ENCODE measurements at places on chromosomes 12 and 14.
A peak's percentile ranks its signal among the peaks of the same experiment; 100 is the strongest.

DNA sequence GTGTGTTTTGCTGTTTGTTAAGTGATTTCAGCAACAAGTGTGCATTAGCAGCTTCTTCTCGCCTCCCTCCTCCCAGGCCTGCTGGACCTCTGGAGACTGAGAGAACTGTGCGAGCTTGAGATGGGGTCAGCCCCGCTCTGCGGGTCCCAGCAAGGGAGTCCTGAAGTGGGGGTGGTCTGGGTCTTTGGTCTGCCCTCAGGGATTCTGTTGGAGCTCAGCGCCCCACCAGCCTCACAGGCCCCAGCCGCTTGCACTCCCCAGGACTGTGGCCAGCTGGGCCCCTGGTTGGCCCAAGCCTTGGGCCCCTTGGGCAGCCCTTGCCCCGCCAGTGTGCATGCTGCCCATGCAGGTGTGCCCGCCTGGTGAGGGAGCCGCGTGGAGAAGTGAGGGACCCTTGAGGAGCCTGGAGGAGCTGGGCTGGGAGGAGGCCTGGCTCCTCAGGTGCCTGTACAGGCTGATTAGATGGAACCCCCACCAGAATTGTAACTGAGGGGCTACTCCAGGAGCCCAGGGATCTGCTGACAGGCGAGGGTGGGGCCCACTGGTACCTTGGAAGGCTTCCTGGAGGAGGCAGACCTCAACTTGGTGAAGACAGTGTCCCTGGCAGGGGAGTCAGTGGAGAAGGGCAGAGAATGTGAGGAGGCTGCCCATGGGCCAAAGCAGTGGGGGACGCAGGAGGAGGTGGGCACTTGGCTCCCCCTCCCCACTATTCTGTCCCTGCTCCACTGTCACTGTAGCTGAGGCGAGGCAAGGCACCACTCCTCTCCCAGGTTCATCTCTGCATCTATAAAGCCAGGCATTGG, 56.7 kb downstream of the BEGAIN start:
- no peak for DNase-seq

DNA sequence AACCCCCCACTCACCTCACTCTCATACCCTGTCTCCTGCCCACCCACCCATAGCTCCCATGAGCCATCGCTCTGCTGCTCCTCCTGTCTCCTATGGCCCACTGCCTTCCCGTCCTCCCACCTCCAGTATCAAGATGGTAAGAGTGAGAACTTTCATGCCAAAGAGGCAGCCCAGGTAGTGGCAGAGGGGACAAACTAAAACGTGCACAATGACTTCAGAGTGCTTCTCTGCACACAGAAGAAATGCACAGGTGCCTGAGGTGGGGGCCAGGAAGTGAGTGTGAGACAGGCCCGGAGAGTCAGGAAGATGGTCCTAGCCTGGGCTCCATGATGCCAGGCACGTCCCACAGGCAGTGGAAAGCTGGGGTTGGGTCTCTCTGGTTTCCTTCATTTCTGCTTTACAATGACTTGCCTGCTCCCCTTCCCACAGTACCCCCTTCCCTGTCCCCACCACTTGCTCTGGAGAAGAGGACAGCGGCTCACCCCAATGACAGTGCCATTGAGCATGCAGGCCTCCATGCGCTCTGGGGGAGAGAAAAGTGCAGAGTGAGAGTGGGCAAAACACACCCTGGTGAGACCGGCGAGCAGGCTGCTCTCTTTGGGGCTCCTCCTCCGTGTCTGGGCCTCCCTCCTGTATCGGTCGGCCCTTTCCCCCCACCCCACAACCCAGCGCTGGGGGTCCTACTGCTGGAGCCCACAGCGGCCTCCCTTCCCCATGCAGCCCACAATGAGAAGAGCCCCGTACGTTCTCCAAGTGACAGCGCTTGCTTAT, 22.8 kb upstream of the ANO2 start:
- no peak for DNase-seq

- DNase-seq, result no peak
Observed at GRCh38 chr12:123089631-123090353, 61.1 kb downstream of the PITPNM2 start.

DNA sequence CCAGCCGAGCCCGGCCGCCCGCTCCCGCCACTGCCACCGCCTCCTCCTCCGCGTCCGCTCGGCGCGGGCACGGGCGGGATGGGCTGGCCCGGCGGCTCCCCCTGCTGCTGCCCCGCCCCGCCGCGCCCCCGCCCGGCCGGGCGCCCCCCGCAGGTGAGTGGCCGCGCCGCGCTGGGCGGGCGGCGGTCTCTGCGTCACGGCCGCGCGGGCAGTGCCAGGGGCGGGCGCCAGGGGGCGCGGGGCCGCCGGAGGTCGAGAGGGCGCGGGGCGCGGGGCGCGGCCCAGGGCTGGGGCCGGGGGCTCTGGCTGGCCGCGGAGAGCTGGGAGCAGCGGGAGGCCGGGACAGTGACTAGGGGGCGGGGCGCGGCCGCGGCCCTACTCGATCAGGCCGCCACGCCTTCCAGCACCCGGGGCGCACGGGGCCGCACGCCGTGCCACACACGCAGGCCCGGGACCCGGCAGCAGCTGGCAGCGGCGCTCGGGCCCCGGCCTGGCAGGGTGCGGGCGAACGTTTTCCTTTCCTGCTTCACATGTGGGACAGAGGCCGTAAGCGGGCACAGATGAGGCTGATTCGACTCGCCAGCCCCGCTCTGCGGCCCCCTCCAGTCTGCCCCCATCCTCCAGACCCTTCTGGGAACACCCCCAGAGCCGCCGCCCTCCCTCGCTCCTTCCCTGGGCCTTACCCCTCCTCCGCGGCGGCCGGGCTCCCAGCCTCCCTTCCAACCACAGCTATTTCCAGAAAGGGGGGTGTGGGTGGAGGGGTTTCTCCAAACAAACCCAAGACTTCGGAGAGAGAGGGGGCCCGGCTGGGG, 2.4 kb upstream of the TNS2 start:
- peak; percentile 52 for DNase-seq

- no peak for DNase-seq
Observed at GRCh38 chr12:77214136-77214535, 148.8 kb upstream of the E2F7 start.

- DNase-seq, result no peak
Observed at GRCh38 chr12:47939009-47939601, 24.3 kb upstream of the TMEM106C start.

DNA sequence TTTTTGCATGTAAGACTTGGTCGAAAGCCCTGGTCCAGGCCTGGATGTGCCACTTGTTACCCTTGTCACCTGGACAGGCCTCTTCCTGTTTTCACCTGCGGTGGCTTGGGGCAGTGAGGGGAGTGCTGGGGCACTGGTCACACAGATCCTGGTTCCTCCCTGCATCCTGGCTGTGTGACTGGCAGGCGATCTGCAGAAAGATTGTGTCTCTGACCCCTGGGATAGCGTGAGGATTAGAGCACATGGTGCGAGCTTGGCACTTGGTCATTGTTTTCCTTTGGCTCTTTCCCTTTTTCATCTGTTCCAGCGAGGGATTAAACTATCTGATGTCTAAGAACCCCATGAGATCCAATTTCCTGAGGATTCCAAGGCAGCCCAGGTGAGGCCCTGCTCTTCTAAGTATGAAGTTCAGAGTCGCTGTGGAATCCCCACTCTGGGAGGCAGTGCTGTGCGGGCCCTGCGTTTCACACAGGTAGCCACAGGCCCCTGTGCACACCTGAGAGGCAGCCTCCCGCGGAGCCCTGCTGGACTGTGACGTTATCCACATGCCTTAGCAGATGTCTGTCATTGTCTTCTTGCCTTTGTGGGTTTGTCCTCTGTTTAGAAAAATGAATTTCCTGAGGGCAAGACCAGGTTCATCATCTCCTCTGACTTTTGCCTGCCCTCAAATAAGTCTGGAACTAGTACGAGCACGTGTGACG, 288.4 kb downstream of the CACNA1C start:
- DNase-seq, result no peak

GRCh38 chr12:127909041-127909440, 357.9 kb upstream of the TMEM132C start:
- no peak for DNase-seq

DNA sequence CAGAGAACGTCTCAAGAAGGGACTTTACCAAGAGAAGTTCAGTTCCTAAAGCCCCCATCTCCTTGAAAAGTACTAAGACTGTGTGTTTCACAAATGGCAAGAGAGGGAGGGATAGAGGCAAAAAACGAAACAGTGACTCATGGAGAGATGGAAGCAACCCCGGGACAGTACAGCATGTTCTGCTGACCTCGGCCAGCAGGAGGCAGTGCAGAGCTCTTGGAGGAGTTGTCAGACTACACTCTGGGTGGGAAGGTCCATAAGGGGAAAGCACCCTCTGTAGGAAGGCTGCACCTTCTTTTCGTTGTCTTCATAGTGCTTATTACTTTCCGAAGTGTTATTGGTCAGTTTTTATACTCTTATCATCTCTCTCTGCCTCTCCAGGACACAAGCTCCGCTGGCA, 525.2 kb upstream of the CCDC196 start:
- peak; percentile 84 for DNase-seq

DNA sequence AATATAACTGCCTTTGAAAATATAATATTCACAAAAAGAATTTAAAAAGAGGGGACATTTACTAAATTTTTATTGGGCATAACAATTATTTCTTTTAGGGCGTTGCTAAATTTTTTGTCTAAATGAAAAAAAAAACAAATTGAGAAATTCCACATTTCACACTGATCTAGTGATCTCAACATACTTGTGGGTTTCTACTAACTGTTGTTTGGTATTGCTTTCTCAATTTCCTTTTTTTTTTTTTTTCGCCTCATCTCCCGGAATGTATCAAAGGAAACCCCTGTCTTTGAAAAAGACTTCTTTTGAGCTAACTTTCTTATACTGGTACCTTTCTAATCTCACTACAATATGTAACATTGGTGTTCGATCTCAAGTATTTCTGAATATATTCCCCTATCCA, at the start of gene CLEC4D:
CLEC4D (plus strand) TSS at position 248 of the 400 bp plus-strand sequence. CDS start 230 bp downstream, outside the sequence.
- no peak for DNase-seq

- DNase-seq, result no peak
Observed at GRCh38 chr12:119448611-119449131, 114.1 kb downstream of the CCDC60 start.

DNA sequence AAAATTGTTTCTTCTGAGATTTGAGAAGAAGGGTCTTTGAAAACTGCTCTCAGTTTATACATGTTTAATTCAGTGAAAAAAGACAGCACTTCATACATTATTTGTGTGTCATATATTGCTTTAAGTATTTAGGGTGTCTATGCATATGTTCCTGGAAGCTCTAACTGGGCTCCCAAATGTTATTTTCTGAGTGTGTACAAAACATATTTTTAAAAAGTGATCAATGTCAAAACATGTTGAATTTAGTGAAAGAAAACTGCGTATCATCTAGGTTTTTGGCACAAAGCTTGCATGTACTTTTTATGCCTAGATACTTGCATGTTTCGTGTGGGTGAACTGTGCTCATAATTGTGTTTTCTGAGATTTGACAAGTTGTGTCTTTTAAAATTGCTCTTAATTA, 81.6 kb downstream of the ASCL4 start:
- DNase-seq, result no peak

DNA sequence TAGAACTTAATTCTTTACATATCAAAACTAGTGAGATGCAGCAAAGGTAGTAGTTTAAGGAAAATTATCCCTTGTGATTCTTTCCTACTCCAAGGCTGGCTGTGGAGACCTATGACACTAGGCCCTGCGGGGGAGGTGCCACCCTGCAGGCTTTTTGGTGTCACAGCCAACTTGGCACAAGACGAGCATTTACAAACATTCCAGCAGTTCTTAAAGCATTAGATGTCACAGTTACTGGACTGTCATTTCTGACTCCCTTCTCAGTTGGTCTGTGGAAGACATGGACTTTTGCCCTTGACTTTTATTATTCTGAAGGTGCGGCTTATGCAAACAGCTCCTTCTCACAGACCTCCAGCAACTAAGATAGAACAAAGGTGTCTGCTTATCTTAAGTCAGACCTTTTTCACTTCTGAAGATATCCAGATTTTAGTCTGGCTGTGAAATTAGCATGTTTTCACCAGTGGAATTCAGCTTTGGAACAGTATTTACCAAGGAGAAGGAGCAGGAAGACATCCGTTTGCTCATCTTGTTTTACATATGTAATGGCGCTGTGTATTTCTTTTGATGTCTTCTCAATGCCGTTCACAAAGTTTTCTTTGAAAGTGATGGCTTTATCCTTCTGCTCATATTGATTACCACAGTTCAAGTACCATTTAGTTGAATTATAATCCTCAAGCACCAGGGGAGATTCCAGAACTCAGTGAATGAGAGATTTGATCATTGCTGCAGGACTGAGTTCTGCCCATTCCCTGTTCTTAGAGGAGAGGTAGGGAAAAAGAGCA, 17.9 kb downstream of the SRGAP1 start:
- DNase-seq, result no peak

- no peak for DNase-seq
Observed at GRCh38 chr14:74605531-74606223, 6.4 kb downstream of the LTBP2 start.

DNA sequence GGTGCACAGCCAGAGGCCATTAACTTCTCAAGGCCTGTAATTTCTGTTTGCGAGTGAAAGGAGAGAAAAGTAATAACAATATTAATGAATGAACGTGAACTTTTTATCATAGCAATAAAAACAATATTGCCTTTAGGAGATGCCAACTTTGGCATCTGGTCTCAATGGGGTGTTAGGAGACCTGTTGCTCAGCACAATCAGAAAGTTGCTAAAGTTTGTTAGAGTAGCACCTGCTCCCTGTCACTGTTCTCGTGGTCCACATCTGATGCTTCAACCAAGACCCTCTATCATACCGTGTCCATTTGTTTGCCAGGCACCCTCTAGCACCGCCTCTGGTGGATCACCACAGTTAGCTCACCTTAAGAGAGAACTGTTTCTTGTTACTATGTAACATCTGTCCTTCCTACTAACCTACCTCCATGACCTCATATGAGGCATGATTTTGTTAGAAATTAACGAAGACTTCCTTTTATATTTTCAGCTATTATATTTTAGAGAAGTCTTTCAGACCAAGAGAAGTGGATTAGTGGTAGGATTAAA, 12.5 kb upstream of the CLEC4E start:
- DNase-seq, result no peak

- no peak for DNase-seq
Observed at GRCh38 chr14:58198086-58198485, 1.9 kb upstream of the ACTR10 start.

- DNase-seq, result no peak
Observed at GRCh38 chr14:104576232-104576969, 3.2 kb upstream of the C14orf180 start.

DNA sequence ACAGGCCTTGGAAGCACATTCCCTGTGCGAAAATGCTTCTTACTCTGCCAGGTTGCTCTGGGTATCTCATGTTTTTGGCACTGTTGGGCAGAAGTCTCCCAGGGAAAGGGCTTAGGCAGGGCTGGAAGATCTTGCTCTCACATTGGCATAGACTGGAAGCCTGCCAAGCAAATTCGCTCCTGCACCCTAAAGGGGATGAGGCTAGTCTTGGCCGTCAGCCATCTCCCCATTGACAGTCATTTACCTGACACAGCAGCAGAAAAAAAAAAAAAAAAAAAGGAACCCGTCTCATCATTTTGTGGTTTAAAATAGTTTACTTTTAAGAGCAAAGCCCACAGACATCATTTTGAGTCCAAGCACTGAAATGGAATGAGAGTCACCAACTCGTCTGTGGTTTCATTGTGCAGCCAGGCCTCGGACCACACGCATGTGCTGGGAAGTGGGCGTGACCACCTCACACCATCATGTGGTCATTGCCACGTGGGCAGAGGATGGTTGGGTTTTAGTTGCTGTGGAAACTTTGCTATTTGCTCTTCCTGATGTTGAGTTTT, 84.8 kb downstream of the NRXN3 start:
- DNase-seq, result peak; percentile 5

Data from stimulated activated CD4-positive, alpha-beta T cell treated with anti-CD3 and anti-CD28 coated beads, Interleukin-2, amount 100 ng/mL, for 48 hours (primary cell).